NCI-H187 treated with DMSO at 0.1 percent for 48 hours (cell line): ENCODE measurements at places on chromosomes 4 and X.

DNA sequence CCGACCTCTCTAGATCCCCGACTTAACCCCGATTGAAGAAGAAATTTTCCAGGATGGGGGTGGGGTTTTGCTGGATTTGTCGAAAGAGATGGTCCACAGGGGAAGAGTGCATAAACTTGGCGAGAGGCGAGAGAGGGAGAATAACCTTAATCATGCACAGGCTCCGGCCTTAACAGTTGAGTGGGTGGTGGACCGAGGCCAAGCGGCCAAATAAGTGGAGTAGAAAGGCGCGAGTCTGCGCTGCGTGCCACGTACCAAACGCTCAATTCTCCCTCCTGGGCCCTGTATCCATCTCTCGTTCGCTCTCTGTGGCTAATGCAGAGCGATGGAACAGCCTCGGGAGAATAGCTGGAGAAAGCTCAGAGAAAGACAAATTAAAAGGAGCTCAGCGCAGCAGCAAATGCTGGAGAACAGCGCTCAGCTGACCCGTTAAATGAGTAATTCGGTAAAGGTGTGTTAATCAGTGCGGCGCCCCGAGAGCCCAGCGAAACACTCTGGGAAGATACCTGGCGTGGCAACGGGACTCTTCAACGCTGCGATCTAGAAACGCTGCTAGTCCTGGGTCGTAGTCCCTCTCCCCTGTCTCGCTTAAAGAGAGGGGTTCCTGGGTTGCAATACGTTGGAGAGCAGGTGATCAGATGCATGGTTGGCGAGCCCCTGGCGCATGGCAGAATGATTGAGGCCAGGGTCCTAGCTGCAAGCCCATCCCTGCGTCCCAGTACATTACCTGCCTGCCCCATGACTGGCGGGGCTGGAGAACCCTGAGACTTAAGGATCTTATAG lies 887 bp upstream of the IL1RAPL2 start:
- DNase-seq = no peak

GRCh38 chrX:11215191-11215921 lies 77.9 kb upstream of the AMELX start:
- no peak for DNase-seq

DNA sequence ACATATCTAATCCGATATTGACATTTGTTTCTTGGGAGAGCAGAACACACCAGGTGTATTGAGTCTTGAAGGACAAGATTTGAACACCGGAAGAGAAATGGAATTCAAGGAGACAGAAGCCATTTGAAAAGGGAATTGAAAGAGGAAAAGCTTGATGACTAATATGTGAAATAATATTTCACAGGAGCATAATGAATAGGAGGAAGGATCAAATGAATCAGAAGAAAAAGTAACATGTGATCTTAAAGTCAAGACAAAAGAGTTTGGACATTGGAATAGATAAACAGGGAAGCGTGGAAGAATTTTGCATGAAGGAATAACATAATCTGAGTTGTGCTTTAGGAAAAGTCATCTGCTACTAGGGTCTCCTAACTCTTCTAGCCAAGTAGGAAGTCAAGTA lies 145.5 kb upstream of the PDHA2 start:
- DNase-seq = no peak

DNA sequence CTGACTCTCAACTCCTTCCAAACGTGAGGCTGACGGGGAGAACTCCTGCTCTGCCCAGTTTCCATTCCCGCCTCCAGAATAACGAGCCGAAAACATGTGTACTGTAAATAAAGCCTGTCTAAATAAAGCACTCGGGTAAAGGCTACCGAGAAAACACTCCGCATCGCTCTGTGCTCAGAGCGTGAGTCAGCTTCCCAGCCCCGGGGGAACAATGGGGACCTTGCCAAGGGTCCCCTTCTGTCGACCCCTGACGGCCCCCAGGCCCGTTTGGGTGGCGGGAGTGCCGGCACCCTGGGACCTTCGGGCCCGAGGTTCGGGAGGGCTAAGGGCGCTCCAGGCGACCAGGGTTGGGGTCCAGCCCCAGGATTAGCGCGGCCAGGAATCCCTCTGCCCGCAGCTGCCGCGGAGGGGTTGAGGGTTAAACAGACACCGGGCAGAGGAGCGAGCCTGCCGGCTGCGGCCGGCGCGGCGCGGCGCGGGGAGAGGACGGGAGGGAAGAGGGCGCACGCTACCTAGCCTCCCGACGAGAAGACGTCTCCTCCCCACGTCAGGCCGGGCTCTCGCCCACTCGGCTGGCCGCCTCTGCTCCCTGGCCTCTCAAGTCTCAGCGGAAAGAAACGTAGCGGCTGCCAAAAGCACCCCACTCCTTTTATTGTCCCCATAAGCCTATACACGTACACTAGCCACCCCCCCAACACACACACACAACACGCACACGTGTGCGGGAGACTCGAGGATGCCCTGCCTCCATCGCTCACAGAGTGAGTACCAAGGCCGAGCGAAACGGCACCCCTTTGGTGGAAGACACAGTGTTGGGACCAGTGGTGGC lies 85.5 kb downstream of the BCOR start:
- no peak for DNase-seq

DNA sequence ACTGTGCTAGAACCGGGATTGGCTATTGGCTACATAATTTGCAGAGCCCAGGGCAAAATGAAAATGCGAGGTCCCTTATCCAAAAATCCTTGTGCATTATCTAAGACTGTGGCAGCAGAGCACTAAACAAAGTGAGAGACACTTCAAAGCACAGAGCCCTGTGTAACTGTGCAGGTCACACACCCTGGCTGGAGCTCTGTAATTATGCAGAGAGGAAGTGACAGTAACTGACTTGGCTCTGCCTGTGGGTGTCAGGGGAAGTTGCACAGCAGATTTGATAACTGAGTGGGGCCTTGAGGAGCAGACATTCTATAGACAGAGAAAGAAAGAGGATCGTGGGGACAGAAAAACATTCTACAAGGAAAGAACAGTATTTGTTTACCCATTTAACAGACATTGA lies 173.5 kb upstream of the FMR1 start:
- DNase-seq = no peak

- no peak for DNase-seq
Measured at GRCh38 chr4:173735049-173735448, 205.0 kb upstream of the HAND2 start.

DNA sequence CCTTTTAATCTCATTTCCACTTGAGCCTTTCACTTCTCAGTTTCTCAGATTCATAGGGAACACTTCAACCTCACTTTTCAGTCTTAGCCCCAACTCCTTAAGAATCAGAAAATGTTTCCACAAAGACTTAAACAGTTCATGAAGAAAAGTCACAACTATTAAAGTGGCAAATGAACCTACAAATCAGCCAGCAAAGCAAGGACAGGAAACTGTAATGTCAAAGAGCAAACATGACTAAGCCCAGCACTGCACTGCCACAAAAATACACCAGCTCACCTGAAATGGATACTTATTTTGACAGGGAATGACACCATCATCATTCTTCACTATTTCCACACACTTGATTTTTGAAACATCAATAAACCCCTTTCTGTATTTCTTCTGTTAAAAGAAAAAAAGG lies 41.8 kb upstream of the TXK start:
- no peak for DNase-seq

GRCh38 chrX:40947276-40947675 lies 138.0 kb upstream of the USP9X start:
- no peak for DNase-seq

GRCh38 chr4:10200869-10201268 lies 84.3 kb upstream of the WDR1 start:
- no peak for DNase-seq

- DNase-seq = no peak
Measured at GRCh38 chr4:60989141-60989540, 211.0 kb upstream of the ADGRL3 start.
